CMK (cell line): ENCODE measurements at places on chromosomes 12 and 14.

DNA sequence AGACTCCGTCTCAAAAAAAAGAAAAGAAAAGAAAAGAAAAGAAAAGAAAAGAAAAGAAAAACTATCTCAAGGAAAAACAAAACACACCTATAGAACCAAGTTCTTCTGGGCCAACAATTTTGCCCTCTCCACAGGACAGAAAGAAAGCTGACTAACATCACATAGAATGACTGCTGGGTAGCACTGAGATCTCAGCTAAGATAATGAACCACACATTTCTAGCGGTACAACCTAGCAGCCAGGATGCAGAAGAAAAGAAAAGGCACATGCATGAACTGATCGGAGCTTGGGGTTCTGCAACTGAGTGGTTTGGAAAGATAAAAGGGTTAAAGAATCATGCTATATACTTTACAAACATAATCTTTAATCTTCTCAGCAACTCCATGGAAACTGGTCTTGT, 19.5 kb downstream of the TMED10 start:
- no peak for DNase-seq

- no peak for DNase-seq
These were observed 139.4 kb downstream of the SLC38A4 start for GRCh38 chr12:46686267-46686942.

DNA sequence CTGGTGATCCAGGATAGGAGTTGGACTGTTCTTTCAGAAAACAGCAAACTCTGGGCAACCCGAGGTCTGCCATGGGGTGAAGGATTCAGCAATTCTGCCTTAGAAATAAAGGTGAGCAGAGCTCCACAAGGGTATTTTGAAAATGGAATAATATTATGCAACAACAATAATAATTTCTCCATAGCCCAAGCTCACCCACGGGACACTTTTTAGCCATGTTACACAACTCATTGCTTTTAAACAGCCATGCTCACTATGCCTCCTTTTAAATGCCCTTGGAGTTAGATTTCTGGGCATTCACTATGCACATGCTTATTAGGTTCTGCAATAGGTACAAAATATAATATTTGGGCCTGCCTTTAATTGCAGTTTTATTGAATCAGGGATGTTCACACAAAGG, 37.2 kb downstream of the SLC35F4 start:
- no peak for DNase-seq

DNA sequence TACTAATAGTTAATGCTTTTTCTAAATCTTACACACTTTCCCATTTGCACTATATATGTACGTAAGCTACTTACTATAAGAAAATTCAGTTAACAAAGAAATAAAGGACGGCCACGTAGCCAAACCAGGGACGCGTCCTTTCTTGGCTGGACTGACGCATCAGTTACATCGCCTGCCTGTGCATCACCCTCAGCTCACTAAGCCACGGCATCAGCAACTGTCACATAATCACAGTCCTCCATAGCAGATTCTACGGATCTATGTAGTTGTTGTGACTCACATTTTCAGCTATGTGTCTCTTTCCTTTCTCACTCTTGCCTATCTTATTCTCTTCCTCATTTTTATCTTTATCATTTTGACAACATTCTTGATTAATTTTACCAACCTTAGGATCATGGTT, 38.1 kb upstream of the C12orf50 start:
- no peak for DNase-seq

DNA sequence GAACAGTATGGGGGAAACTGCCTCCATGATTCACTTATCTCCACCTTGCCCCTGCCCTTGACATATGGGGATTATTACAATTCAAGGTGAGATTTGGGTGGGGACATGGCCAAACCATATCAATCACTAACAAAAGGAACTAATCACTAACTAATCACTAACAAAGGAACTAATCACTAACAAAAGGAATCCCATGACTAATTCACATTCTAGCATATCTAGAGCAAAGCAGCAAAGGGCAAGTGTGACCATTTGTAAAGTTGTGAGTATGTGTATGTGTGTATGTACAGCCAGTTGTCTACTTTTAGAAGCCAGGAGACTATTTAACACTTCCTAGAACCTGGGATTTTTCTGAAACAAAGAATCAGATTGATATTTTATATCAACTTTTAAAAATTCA, 30.9 kb upstream of the PCED1B start:
- DNase-seq = no peak

DNA sequence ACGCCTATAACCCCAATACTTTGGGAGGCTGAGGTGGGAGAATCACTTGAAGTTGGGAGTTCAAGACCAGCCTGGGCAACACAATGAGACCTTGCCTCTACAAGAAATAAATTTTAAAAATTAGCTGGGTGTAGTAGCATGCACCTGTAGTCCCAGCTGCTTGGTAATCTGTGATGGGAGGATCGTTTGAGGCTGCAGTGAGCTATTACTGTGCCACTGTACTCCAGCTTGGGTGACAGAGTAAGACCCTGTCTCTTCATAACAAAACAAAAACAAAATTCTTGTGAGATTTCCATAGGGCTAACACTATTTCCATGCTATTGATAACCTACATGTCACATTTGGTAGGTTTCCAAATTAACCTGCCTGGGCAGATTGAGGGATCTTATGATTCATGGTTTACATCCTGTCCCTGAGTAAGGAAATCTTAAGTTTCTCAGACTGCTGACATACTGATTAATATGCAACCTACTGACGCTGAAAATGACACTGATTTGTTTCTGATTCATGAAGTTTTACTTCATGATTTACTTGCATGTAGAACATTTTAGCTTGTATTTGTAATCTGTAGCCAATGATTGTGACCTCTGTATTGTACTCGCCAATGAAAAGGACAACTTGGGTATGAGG, 15.9 kb downstream of the ATP6V1D start:
- DNase-seq = no peak

DNA sequence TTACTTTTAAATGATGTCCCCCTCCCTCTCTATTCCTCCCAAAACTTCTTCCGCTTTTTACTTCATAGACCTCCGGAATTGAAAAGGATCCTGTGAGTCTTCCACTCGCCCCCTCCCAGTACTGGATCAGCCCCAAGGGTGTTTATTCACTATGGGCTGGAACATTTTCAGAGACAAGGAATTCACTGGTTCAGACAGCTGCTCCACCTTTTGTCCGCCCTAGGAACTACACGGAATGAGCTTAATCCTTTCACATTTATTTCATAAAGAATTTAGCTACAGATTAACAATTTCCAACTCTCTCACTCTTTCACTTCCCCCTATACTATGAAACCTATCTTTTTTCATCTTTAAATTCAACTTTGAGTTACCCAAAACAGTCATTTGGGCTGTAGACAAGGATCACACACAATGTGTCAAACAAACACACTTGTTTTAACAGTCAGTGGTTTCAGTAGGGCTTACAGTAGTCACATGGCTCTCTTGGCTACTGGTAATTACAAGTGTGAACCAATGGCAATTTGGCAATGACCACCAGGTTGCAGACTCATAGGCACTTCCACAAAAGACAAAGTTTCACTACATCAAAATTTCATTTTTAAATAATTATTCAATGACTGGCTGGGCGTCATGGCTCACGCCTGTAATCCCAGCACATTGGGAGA, 20.6 kb downstream of the CNIH1 start:
- DNase-seq = no peak

DNA sequence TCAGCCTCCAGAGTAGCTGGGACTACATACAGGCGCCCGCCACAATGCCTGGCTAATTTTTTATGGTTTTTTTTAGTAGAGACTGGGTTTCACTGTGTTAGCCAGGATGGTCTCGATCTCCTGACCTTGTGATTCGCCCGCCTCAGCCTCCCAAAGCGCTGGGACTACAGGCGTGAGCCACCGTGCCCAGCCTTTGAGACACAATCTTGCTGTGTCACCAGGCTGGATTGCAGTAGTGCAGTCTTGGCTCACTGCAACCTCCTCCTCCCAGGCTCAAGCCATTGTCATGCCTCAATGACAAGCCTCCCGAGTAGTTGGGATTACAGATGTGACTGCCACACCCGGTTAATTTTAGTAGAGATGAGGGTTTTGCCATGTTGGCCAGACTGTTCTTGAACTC, 21.3 kb upstream of the STRN3 start:
- DNase-seq = no peak

DNA sequence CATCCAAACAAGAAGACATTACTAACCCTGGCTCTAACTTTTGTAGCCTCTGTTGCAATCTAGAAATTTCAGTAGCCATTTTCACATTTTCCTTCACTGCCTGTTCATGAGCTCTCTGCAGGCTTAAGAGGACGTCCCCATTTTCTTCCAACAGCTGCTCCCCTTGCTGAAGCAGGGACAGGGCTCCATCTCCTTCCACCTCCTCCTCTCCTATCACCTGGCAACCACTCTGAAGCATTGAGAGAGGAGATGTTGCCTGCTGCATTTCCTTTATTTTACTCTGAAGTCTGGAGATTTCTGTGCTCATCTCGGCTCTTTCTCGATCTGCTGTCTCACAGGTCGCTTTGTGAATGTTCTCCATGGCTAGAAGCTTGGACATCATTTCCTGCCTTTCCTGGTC, 73.3 kb downstream of the NIN start:
- no peak for DNase-seq

- DNase-seq = no peak
These were observed 11.9 kb downstream of the ANKRD13A start for GRCh38 chr12:110010853-110011723.

- no peak for DNase-seq
These were observed 46.8 kb downstream of the LRIG3 start for GRCh38 chr12:58873496-58873895.

DNA sequence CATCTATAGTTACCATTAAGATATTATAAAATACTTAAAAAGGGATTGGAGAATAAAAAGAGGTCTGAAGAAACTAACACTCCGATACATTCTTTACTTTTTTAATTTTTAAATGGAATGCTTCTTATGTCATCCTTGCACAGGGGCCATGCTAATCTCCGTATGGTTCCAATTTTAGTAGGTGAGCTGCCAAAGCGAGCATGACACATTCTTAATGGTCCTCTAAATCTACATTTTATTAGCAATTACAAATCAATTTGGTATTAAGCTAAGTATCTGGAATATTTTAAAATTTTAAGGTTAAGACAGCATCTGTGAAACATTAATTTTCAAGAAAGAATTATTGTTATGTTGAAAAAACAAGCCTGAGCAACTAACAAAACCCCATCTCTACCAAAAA, 6.2 kb upstream of the ARID4A start:
- no peak for DNase-seq

- DNase-seq = no peak
These were observed 8.0 kb downstream of the NCOR2 start for GRCh38 chr12:124559182-124560017.

GRCh38 chr14:92480856-92481255, 32.7 kb upstream of the RIN3 start:
- DNase-seq = no peak

DNA sequence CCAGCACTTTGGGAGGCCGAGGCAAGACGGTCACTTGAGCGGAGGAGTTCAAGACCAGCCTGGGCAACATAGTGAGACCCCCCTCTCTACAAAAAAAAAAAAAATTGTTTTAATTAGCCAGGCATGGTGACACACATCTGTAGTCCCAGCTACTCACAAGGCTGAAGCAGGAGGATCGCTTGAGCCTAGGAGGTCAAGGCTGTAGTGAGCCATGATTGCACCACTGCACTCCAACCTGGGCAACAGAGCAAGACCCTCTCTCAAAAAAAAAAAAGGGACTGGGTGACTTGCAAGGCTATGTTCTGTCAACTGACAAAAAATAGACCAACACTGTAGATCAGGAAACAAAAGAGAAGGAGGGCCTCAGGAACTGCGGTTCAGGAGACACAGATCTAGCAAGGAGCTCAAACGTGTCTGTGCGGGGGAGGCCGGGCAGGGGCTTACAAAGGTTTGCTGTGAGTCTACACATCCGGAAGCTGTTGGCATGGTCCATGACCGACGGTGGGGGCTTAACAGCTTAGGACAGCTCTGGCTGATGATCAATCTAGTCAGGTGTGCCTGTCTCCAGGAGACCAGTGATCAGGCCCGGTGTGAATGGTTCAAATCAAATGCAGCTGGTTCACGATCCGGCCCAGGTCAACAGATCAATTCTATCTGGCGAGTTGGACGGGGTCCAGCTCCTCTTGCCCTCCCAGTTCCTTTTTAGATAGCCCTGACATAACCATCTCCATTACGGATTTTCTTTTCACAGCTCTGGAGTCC, 31.7 kb upstream of the INF2 start:
- DNase-seq = peak; percentile 54

GRCh38 chr12:102421802-102422583, 58.4 kb downstream of the IGF1 start:
- no peak for DNase-seq

- no peak for DNase-seq
These were observed 5.7 kb downstream of the PGAM5 start for GRCh38 chr12:132716356-132716755.

- DNase-seq = no peak
These were observed 158.9 kb downstream of the TMX1 start for GRCh38 chr14:51398898-51399297.

GRCh38 chr14:81219759-81220579, 790 bp downstream of the GTF2A1 start:
- no peak for DNase-seq

DNA sequence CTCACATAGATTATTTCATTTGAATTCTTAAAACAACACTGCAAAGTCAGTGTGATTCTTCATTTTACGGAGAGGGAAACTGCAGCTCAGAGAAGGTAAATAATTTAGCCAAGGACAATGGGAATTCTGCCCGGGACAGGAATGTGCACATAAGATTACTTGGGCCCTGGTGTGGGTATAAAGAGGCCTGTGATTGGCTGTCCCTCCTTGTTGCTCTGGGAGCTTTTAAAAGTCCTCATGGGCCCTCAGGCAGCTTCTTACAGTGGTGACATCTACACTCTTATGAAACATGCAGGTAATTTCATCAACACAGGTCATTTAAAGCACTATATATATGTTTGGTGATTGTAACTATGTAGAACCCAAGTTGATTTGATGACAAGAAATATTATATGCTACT, 100.3 kb downstream of the ESR2 start:
- no peak for DNase-seq

DNA sequence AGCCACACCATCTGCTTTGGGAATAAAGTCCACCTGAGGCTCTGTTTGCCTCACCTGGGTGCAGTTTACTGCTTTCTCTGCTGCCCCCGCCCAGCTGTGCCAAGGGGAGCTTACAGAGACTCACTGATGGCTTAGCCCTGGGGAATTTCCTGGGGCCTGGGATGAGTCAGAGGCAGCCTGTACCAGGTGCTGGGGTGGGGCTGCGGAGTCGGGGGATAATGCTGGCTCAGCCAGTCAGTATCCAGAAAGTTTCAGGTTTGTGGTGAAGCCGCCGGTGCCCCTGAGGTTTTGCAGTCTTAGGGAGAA, 22.3 kb downstream of the PLEKHG3 start:
- DNase-seq = no peak

GRCh38 chr14:104152246-104152575, 13.8 kb downstream of the KIF26A start:
- no peak for DNase-seq
